Neural crest cell (in vitro differentiated cells): ENCODE measurements at places on chromosomes 4 and X. TPM values are rescaled to one million over a fixed set of nuclear protein-coding genes. Genes with fewer than 3 reads are reported as not detected.

Gene RPL10
- total RNA-seq: 2,853 and 2,857 TPM in 2 replicates

Gene MAGEE2
- not detected in 2 replicates for total RNA-seq

Gene SSX4B
- total RNA-seq: not detected in 2 replicates

Gene UGT2B7
- total RNA-seq: 0.77 and 0.82 TPM in 2 replicates

Gene HMGN5
- total RNA-seq: 5.0 and 8.2 TPM in 2 replicates

Gene CAPN6
- 0.75 and 0.82 TPM in 2 replicates for total RNA-seq

Gene KLHL4
- 1.9 and 2.7 TPM in 2 replicates for total RNA-seq

Gene AWAT2
- not detected in 2 replicates for total RNA-seq

Gene AFF2
- 15.4 and 17.2 TPM in 2 replicates for total RNA-seq

Gene NAP1L3
- total RNA-seq: 34.5 and 34.6 TPM in 2 replicates

Gene ELF4
- total RNA-seq: 0.86 and 1.0 TPM in 2 replicates

DNA sequence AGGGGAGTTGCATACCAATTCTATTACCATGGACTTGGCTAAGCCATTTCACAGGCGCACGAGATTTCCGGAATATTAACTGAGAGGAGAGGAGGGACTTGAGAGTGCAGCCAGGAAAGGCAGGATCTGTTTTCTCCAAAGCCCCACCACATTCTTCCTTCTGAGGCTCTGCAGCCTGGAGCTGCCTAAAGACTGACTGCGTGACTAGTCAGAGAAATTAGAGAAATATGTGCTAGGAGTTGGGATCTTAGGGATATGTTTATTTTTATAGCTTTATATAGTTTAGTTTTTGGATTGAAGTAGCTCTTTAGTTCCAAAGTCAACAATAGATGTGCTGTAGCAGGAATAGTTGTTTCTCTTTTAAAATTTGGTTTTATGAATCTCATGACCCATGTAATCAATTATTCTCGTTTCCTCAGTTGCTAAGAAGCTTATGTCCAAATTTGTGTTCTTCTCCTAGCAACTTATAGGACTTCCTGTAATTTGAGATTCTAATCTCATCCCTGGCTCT, 300.1 kb upstream of the DDX53 start:
- H3K27ac ChIP-seq: no peak overlapping the region
- H3K27me3 ChIP-seq: no peaks in the 10 kb centered on the region
- no peaks in the 10 kb centered on the region for H3K4me1 ChIP-seq
- no peaks in the 10 kb centered on the region for H3K36me3 ChIP-seq

DNA sequence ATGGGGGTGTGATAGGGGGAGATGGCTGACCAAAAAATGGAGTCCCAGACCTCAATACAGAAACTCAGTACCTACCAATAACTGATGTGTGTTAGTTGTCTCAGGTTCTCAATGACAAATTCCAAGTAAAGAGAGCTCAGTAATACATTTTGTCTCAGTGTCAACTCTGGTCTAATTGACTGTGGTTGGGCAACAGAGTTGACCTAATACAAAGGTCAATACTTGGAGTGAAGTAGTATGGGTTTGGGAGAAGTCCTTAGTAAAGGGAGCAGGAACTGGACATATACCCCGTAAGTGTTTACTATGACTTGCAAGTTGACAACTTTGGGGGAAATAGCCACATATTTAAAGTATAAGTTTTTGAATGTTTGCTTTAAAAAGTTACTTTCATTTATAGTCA, 20.5 kb upstream of the LCORL start:
- DNase-seq: no peak
- no peaks in the 10 kb centered on the region for H3K4me1 ChIP-seq
- no peaks in the 10 kb centered on the region for H3K27me3 ChIP-seq
- no peaks in the 10 kb centered on the region for H3K36me3 ChIP-seq

DNA sequence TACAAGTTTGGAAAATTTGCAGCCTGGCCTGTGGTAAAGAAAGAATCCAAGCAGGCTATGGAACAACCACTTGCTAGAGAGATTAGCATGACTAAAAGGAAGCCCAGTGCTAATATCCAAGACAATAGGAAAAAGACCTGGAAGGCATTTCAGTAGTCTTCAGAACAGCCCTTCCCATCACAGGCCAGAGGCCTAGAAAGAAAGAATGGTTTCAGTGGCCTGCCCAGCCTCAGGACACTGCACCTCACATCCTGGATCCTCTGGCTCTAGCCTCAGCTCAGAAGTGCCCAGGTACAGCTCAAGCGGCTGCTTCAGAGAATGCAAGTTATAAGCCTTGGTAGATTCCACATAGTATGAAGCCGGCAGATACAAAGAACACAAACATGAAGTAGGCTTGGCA, 449.8 kb upstream of the AR start:
- no peaks in the 10 kb centered on the region for H3K4me1 ChIP-seq
- H3K27me3 ChIP-seq: no peaks in the 10 kb centered on the region
- H3K27ac ChIP-seq: no peak overlapping the region
- no peak overlapping the region for H3K4me3 ChIP-seq
- H3K36me3 ChIP-seq: no peaks in the 10 kb centered on the region

- no peak overlapping the region for H3K4me3 ChIP-seq
- H3K36me3 ChIP-seq: no peaks in the 10 kb centered on the region
- peaks cover 81% of the 10 kb centered on the region for H3K27me3 ChIP-seq
- no peak overlapping the region for H3K27ac ChIP-seq
- no peaks in the 10 kb centered on the region for H3K4me1 ChIP-seq
Observed at GRCh38 chrX:137575596-137576255, 9.8 kb downstream of the ZIC3 start.

DNA sequence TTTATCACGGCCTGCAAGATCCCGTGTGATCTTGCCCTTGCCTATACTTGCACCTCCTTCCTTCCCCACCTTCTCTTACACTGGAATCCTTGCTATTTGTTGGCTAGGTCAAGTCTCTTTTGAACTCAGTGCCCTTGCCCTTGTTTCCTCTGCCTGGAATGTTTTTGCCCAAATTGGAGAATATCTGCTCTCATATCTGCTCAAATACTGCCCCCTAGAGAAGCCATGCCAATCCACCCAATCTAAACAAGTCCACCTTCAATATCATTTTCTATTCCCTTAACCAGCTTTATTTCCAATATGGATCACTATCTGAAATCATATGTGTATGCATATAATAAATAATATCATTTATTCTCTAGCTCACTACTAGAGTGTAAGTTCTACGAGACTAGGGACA, 1044.2 kb upstream of the FTHL17 start:
- H3K27me3 ChIP-seq: no peaks in the 10 kb centered on the region
- H3K36me3 ChIP-seq: peaks cover 9% of the 10 kb centered on the region
- no peak for DNase-seq
- no peak overlapping the region for H3K4me3 ChIP-seq

- H3K36me3 ChIP-seq: no peaks in the 10 kb centered on the region
- no peak overlapping the region for H3K27ac ChIP-seq
- no peaks in the 10 kb centered on the region for H3K27me3 ChIP-seq
- H3K4me3 ChIP-seq: no peak overlapping the region
Observed at GRCh38 chrX:121356850-121357171, 309.4 kb downstream of the GLUD2 start.

- no peak for DNase-seq
- peaks cover 2% of the 10 kb centered on the region for H3K27me3 ChIP-seq
- no peak overlapping the region for H3K27ac ChIP-seq
- peaks cover 5% of the 10 kb centered on the region for H3K36me3 ChIP-seq
Observed at GRCh38 chrX:47578692-47579091, 3.5 kb upstream of the TIMP1 start.

- DNase-seq: no peak
- no peaks in the 10 kb centered on the region for H3K27me3 ChIP-seq
- H3K4me1 ChIP-seq: peaks cover 10% of the 10 kb centered on the region
- no peak overlapping the region for H3K27ac ChIP-seq
- H3K4me3 ChIP-seq: no peak overlapping the region
Observed at GRCh38 chr4:158544141-158544540, 22.5 kb downstream of the RXFP1 start.

DNA sequence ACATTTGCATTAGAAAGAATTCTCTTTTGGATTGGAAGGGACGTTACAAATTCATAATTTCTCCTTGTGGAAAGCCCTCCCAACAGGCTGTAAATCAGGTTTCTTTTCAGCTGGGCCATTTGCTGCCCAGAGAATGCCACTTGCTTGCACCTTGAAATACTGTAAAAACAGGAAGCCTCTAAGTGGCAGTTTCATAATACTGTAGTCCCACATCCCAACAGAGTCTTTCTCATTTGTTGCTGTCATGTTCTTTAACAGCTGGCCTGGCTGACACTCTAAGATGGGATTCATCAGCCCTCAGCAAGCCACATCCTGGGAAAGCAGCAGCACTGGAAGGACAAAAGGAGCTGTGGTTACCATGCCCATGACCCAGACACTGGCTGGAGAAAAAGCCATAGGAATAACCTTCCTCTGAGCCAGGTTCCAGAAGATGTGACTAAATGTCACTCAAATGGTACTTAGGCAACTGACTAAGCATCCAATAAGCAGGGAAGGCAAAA, 221.9 kb upstream of the MBNL3 start:
- H3K36me3 ChIP-seq: no peaks in the 10 kb centered on the region
- H3K27ac ChIP-seq: no peak overlapping the region
- no peaks in the 10 kb centered on the region for H3K27me3 ChIP-seq
- H3K4me1 ChIP-seq: peaks cover 11% of the 10 kb centered on the region
- no peak for DNase-seq

GRCh38 chr4:173270312-173271027, 63.7 kb downstream of the HMGB2 start:
- H3K36me3 ChIP-seq: peaks cover 7% of the 10 kb centered on the region
- H3K4me1 ChIP-seq: peaks cover 5% of the 10 kb centered on the region
- DNase-seq: no peak
- H3K27me3 ChIP-seq: no peaks in the 10 kb centered on the region

DNA sequence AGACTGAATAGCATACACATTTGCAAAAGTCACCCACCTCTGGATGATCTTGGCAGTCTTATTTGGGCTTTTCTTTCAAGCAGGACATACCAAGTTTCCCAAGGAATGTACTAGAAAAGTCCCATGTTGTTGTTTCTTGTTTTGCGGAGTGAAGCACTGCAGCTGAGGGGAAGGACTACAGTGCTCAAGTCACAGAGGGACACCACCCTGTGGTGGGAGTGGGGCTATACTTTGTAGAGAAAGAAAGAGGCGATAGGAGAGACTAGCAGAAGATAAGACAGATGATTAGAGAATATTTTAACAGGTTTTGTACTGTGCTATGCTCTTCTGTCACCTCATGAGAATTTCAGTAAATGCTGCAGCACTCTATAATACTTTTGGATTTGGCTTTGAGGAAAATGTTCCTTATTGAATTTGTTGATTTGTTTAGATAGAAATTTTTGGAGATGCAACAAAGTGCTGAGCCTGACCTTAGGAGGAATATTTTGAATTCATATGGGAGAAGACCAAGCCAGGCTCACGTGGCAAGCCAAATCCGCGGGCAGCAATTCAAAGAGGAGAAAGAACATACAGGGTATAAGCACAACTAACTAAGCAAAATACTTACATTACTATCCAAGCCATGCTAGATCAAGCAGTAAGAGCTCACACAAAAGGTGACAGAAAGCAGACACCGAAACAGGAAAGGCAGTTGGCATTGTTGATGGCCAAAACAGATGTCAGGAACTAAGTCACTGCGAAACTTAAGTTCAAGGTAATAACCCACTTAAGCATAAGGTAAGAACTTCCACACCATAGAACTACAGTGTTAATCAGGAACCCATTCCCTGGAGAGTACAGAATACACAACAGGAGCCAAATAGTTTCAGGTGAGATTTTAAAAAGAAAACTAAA, 280.3 kb upstream of the INTU start:
- no peak overlapping the region for H3K27ac ChIP-seq
- DNase-seq: no peak
- no peak overlapping the region for H3K4me3 ChIP-seq
- H3K4me1 ChIP-seq: no peaks in the 10 kb centered on the region

DNA sequence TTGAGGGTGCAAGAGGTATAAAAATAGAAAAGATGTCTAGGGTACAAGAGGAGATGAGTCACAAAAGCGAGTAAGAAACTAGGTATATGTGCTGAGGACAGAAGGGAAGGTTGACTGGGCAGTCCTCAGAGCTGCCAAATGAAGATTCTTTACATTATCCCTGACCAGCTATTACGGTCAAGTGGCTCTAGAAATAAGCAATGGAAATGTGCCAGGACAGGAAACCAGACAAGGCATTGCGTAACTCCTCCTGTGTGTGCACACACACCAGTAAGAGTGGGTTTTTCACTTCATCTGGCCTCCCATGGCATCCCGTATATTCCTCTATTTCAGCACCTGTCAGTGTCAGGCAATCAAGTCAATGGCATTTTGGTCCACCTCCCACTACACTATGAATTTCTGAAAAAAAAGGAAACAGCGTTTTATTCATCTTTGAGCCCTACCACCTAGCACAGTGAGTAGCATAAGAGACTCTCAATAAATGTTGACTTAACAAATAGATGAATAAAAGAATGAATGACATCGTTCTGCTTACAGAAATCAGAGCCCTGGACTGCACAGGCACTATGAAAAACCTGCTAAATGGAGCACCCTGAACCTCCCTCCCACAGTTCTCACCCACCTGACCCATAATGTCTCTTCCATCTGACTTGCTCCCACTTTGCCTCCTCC, 62.6 kb upstream of the KLF3 start:
- peaks cover 2% of the 10 kb centered on the region for H3K36me3 ChIP-seq
- H3K4me3 ChIP-seq: no peak overlapping the region
- DNase-seq: no peak
- H3K27me3 ChIP-seq: no peaks in the 10 kb centered on the region
- H3K4me1 ChIP-seq: peaks cover 21% of the 10 kb centered on the region

DNA sequence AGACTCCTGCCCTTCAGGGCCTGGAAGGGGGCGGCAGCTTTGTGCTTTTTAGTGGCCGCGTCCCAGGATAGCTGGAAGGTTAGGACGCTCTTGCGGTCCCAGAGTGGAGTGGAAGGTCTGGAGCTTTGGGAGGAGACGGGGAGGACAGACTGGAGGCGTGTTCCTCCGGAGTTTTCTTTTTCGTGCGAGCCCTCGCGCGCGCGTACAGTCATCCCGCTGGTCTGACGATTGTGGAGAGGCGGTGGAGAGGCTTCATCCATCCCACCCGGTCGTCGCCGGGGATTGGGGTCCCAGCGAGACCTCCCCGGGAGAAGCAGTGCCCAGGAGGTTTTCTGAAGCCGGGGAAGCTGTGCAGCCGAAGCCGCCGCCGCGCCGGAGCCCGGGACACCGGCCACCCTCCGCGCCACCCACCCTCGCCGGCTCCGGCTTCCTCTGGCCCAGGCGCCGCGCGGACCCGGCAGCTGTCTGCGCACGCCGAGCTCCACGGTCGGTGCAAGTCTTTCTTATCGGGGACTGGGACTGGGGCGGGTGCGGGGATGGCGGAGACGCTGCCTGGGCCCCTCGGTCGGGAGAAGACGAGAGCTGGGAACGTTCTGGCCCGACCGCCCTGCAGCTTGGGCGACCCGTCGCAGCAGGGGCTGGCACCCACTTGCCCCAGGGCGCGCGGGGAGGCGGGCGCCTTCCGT, at the start of gene EDNRA:
TSS of gene EDNRA (plus strand) at position 207 of the 686 bp plus-strand sequence. CDS start 4,585 bp downstream, outside the sequence.
- peaks cover 29% of the 10 kb centered on the region for H3K27me3 ChIP-seq
- H3K36me3 ChIP-seq: no peaks in the 10 kb centered on the region
- H3K27ac ChIP-seq: peak within 1 kb of the TSS; percentile 79

DNA sequence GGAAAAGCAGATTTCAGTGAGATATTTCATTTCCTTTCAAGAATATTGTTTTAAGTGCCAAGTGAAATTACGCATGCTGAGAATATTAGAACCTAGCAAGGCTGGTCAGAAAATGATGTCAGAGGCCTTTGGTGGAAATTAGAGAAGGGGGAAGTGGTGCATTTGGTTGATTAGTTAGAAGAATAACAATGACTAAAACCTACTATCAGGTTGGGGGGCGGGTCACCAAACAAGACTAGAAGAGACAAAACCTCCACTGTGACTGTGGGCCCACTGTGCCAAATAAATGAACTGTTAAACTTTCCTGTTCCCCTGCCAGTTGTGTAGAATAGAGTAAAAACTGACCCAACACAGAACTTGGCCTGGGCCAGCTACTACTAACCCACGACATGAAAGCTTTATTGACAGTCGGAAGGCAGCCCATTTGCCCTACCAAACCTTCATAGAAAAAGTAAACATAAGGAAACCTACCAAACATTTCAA, 2.9 kb downstream of the RAPGEF2 start:
- H3K27me3 ChIP-seq: peaks cover 17% of the 10 kb centered on the region
- H3K36me3 ChIP-seq: no peaks in the 10 kb centered on the region
- peak overlapping the region; percentile 95 for H3K4me3 ChIP-seq
- no peak overlapping the region for H3K27ac ChIP-seq
- DNase-seq: no peak
